ENCODE measurements at places on chromosomes 11 and 22.

GRCh38 chr11:48095779-48096470 lies 115.6 kb downstream of the PTPRJ start:
- DNase-seq = no peak

- no peak for DNase-seq
Observed at GRCh38 chr11:65206901-65207300, 25.2 kb downstream of the CAPN1 start.

- no peak for DNase-seq
Observed at GRCh38 chr22:19548964-19549363, 24.8 kb upstream of the CLDN5 start.

- no peak for DNase-seq
Observed at GRCh38 chr11:35615921-35616900, 2.0 kb upstream of the FJX1 start.

- DNase-seq = no peak
Observed at GRCh38 chr11:79157738-79158137, 283.1 kb downstream of the TENM4 start.

DNA sequence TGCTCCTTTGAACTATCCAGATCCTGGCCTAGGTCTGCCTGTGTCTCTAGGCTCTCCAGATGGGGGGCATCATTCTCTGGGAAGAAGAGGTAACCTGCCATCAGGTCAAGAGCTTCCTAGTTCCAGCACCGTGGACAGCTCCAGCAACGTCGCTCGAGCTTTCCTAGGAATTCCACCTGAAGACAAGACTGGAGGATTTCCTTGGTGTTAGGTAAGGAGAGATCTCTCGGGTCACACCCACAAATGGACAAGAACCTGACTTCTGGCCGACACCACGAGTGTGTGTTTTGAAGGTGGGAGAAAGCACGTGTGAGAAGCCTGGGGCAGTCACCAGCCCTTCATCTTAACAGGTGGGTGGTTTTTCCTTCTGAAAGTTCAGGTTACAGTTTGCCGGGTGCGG lies 1.2 kb downstream of the PRG3 start:
- no peak for DNase-seq
